Stimulated activated CD4-positive, alpha-beta T cell treated with anti-CD3 and anti-CD28 coated beads, Interleukin-1b, Interleukin-23, amount 100 ng/mL, for 48 hours (primary cell): ENCODE measurements at places on chromosomes 1 and 21.

DNA sequence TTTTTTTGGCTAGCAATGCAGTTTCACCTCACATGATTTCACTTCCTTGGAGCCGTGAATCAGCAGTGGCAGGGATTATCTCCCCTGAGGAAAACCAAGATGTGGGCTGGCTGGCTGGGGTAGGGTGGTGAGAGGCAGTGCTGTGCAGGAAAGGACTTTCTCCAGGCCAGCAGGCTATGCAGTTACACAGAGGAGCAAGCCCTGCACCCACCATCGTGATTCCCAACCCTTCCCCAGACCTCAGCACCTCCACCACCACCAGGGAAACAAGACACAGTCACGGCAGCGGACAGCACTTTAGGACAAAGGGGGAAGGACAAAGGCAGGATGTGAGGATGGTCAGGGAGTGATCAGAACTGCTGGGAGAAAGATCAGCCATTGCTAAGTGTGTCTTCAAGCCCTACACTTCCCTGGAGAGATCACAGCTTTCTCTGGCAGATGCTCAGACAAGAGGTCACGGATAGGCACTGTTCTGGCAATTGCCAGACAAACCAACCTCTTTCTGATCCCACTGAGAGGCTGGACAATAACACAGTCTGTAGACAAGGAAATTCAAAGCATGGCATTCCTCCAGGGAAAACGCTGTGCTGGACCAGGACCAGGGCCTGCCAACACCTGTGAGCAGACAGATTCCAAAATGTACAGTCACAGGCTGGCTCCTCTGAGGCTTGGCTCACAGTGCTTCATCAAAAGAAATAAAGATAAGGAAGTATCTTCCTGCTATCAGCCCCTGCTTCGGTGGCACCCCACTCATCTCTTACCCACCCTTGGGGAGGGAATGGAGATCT lies 509.4 kb downstream of the SMYD3 start:
- no peak for DNase-seq

GRCh38 chr1:41455479-41456332 lies 28.8 kb downstream of the EDN2 start:
- DNase-seq, result no peak

DNA sequence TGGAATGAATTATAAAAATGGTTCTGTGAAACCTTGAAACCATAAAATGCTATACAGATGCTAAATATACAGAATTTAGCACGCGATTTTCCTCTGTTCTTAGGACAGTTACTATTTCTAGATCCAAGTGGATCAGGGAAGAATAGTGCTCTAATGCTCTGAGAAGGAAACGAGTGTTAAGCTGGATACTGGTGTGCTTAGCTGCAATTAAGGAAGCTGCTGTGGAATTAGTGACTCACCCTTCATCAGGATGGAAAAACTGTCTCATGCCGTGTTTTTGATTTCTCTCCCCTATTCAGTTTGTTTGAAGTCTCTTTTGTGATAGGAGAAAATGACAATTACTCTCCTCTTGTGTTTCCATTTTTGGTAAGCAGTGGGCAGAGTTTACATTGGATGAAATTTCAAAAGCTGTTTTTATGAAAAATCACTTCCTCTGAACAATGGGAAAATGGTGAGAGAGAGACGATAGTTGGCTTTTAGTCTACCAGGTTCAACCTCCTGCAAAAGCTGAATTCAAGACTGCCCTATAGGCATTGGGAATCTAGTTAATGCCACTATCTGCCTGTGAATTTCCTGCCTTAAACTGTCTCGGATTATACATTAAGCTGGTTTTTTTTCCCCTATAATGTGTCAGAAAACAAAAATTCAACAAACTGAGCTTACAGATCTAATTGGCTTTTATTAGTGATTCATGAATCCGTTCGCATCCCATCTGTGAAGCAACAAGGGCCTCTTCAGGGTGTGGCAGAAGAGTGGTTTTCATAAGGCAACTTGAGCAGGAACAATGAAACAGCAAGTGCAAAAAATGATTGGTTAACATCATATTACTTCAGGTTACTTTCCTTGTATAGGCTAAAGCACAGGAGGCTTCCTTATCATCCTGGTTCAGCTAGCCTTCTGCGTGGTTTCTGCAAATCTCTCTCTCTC lies 179.8 kb downstream of the ST6GALNAC3 start:
- peak; percentile 22 for DNase-seq

GRCh38 chr1:175887981-175888428 lies 144.6 kb upstream of the TNR start:
- peak; percentile 13 for DNase-seq

GRCh38 chr1:173507205-173507846 lies 30.2 kb downstream of the PRDX6 start:
- DNase-seq, result no peak

DNA sequence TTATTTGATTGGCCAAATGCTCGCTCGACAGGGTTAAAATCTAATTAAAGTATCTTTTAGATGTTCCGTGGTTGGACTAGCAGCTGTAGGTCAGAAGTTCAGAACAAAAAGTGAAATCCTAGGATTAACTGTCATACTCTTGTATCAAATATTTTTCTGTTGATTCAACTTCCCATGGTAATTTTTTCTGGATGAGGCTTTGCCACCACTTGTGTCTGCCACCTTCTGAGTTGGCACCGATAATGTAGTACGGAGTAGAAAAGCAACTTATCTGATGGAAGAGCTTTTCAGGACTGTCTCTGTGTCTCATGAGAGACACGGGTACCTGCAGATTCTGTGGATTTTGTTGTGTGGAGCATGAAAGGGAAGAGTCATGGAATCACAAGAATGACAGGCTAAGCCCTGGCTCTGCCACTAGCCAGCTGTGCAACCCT lies 44.6 kb upstream of the CNN3 start:
- DNase-seq, result no peak
